ENCODE measurements at places on chromosomes 4 and X. TPM values are rescaled to one million over a fixed set of nuclear protein-coding genes. Genes with fewer than 3 reads are reported as not detected.

- no peak for DNase-seq
These were observed 51.9 kb upstream of the RBM47 start for GRCh38 chr4:40681600-40681999.

DNA sequence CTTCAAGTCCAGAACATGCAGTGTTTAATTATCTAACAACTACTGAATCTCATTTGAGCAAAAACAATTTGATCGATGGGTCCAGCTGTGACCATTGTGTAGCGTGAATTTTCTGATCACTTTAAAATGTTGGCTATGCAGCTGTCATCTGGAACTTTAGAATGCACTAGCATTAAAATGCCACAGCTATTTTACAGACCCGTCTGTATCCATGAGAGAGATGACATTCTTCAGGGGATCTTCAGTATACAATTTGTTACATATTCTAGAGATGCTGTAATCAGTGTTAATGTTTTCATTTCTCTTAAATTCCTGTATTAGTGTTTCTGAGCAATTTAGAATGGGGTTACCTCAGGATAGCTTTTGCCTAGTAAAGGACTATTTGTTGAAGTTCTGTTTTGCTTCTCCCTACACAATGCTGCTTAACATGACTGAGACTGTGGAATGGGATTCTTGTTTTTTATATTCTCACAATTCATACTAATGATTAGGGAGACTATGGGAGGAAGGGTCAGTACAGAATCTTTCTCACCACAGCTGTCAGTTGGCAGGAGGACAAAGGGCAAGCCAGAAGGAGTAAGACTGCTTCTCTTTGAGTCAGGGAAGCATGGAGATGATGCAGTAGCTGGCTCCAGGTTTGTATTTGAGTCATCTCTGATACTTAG, 13.2 kb upstream of the CTSO start:
- no peak for DNase-seq

DNA sequence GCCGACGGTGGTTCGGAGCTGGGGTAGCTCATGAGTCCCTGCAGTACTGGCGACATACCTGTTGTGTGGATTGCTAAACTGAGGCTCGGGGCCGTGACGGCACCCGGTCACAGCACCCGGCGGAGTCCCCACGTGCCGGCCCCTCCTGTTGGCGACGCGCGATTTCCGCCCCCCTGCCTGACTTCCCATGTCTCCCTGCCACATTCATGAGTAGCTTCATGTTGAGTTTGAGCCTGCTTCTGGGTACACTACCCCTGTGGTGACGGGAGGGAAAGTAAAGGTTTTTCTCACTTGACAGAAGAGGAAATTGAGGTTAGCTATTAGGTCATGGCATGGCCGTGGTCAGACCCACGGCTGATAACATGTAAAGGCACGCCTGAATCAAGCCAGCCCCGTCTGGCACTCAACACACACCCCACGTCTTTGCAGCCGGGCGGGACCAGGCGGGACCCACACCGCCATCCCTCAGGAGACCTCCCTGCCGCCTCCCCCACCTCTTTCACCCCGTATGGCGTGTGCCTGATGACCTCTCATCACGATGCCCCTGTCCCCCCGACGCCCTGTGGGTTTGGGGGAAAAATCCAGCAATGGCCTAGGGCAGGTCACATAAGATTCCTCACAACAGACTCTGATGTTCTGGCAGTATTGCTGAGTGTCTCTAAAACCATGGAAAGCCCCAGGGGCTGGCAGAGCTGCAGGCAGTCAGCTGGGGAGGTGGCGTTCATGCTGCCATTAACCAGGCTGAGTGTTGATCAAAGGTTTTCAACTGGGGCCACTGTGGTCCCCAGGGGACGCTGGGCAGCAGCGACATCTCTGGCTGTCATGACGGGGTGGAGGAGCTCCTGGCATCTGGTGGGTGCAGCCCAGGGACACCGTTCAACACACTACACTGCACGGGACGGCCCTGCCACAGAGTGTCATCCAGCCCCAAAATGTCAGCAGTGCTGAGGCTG, 29.2 kb downstream of the P2RY8 start:
- no peak for DNase-seq

GRCh38 chr4:102665527-102665926, 95.2 kb downstream of the MANBA start:
- no peak for DNase-seq

DNA sequence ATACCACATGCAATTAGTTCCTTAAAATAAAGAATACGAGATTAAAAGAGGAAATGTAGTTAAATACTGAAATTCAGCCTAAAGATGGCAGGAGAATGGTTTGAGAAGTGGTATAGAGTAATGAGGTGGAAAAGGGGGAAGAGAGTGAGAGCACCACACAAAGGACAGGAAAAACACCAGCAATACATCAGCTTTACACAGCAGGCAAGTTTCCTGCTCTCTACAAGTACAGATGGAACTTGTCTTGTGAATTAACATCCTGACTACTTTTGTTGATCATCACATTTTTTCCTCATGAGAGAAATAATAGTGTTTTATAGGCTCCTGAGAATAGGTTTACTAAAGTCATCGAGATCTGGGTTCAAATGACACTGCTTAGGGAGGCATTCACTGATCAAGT, 2.9 kb upstream of the UNC5C start:
- no peak for DNase-seq

DNA sequence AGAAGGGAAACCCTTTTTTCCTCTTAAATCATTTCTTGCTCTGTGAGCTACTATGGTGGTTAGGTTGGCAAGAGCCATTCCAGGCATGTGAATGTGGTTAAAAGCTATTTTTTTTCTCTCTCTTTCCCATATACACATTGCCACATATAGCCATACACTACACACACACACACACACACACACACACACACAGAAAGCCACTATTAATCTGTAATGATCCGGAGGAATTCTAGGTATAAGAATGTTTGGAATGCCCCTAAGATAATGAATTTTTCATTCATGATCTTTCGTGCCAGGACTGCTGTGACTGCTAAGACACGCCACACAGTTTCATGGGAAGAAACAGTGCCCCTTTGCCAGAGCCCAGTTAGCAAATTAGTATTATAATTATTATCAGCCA, 21.8 kb upstream of the TLL1 start:
- DNase-seq: no peak

DNA sequence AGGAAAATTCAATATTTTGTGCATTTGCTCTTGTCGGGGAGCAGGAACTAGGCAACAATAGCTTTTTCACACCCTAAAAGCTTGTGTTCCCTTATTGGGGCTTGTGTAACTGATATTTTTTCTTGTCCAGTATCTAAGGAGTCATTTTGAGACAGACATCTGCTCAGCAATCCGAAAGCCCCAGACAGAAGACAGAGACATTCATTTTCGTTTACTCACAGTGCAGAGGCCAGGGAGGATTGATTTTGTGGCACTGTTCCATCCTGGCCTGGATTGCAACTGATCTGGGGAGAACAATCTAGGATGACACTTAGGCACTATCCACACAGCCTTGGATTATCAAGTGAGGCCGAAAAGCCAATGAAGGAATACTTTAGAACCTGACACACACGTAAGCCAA, 27.4 kb upstream of the PLAC1 start:
- no peak for DNase-seq

GRCh38 chr4:74544655-74545361, 99.9 kb downstream of the AREG start:
- DNase-seq: no peak

GYG2 gene
- polyA plus RNA-seq: 13.1 TPM

MAGEE2 gene
- polyA plus RNA-seq: 0.76 TPM

TLR8 gene
- polyA plus RNA-seq: 0.32 TPM

ARAP2 gene
- polyA plus RNA-seq: 8.6 TPM
